ENCODE measurements at places on chromosomes 1 and 21. TPM values are rescaled to one million over a fixed set of nuclear protein-coding genes. Genes with fewer than 3 reads are reported as not detected.
A peak's percentile ranks its signal among the peaks of the same experiment; 100 is the strongest.

GRCh38 chr1:189851806-189852367 lies 625.8 kb downstream of the BRINP3 start:
- no peak for DNase-seq

Gene CNKSR1
- total RNA-seq, result 32.1 TPM

GRCh38 chr1:66265796-66266195 lies 268.2 kb upstream of the SGIP1 start:
- DNase-seq, result no peak

Gene P3R3URF
- not detected for total RNA-seq

- DNase-seq, result no peak
Measured at GRCh38 chr1:219027146-219027673, 146.5 kb upstream of the LYPLAL1 start.

- DNase-seq, result peak; percentile 15
Measured at GRCh38 chr21:15935530-15935929, 205.7 kb downstream of the USP25 start.

GRCh38 chr21:32599526-32599925 lies 12.7 kb downstream of the CFAP298 start:
- no peak for DNase-seq
